EH (cell line): ENCODE measurements at places on chromosomes 4 and X.

- DNase-seq: peak; percentile 94
Measured at GRCh38 chr4:153159728-153160221, 44.5 kb upstream of the TRIM2 start.

GRCh38 chr4:63757929-63758328 lies 651.3 kb downstream of the TECRL start:
- no peak for DNase-seq

DNA sequence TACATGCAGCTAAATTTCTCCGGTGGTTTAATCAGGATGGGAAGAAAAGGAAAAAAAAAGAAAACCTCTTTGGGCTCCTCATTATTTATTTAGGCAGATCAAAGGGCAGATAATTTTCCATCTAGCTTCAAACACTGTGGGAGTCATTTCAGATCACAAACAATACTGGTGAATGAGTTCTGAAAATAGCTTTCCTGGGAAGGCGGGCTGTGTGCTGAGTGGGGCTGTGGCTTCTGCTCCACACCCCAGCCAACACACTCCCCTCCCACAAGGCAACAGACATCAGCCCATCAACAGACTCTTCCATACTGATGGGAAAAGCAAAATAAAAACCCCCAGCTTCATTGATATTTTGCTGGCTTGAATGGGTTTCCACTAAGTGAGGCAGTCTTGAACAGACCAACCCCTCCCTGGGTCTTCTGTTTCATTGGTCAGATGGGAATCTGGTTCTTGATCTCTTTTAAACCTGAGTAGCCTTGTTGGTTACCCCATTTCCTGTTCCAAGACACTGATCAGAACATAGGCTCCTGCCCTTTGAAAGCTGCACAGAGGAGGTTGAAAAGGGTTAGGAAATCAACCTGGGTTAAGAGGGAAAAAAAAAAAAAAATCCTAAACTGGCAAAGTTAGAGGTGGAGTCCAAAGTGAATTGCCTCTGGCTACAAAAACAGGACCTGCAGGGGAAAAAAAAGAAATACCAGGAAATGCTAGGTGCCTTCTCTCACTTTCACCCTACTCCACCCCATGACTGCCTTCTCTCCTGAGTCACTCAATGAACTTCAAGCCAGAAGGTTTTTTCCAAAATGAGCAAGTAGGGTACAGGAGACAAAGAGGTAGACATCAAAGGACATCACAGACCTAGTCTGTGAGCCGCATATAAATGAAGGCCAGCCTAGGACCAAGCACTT lies 20.0 kb downstream of the AMOT start:
- no peak for DNase-seq

GRCh38 chr4:158316264-158316663 lies 106.0 kb downstream of the TMEM144 start:
- peak; percentile 20 for DNase-seq

DNA sequence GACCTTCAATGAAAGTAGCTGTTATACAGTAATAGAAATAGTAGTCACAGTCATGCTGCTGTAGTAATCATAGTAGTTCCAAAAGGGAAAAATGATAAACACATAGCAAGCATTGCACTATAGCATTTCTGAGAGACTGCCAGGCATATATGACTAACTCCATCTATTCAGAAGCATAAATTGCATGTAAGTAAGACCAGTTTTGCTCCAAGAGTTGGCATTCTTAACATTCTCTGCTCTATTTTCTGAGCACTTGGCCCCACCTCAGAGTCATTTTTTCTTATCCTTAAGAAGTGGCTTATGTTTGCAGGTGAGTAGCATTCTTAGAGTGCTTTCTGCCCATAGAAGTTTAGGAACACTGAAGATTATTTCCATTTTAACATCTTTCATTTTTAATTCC lies 490.3 kb upstream of the TECRL start:
- no peak for DNase-seq

GRCh38 chr4:152221816-152222516 lies 313.9 kb downstream of the FBXW7 start:
- DNase-seq: no peak

DNA sequence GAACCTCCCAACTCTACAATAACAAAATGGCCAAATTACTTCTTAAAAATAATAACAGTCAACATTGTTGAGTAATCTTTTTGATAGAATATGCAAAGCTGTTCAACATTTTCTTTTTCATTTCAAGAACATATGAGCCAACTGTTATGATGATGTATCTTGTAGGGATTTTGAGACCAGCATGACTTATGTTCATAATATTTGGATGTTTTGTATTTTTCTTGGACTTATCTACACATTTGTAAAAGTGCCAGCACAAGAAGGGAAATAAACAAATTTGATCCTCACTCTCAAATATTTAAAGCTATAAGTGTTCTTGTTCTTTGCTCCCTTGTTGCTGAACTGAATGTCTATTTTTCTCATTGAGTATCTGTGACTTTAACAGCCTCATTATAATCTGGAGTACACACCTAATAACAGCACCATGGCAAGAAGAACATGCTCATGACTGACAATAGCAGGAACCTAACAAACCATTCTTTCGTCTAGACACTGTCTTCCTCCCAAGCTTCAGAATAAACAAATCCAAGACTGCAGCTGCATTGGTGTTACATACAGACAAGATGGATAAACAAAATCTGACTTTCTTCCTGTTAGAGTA lies 1049.7 kb downstream of the FAT4 start:
- DNase-seq: no peak

- peak; percentile 74 for DNase-seq
Measured at GRCh38 chr4:94274912-94275311, 67.2 kb downstream of the SMARCAD1 start.

DNA sequence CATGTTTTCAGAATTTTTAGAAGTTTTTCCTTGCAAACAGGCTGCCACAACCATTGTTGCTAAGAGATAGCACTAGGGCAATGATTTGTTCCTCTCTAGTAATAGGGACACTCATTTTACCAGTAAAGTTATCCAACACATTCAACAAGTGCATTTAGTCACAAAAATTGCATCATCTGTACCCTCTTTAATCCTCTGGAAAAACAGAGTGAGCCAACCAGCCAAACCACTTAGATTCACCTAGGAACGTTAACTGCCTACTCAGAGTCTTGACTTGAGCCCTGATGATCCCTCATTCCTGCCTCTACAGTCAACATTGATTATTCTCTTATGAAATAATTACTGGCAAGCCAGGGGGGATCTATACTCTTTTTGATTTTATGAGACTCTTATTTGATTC lies 17.0 kb upstream of the ADGRA3 start:
- no peak for DNase-seq

- no peak for DNase-seq
Measured at GRCh38 chr4:180483036-180483435, 1760.2 kb upstream of the TENM3 start.

GRCh38 chrX:80207327-80207726 lies 192.8 kb downstream of the TBX22 start:
- no peak for DNase-seq

DNA sequence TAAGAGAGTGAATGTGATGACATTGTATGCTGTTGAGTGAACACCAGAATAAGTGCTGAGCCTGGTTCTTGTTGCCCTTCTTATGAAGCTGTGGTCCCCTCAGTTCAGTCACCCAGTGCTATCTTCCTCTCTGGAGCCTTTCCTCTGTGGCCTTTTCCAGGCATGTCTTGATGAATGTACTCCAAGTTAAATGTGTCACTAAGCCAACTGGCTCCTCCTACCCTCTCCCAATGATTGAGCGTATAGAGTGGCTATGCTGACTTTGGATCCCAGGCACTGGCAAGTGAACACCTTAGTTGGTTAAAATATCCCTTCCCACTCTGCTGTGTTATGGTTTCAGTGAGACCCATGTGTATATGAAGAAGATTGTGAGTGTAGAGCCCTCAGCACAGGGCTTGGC lies 134.1 kb upstream of the MAMLD1 start:
- DNase-seq: no peak

- DNase-seq: peak; percentile 89
Measured at GRCh38 chrX:34382416-34382815, 250.3 kb upstream of the FAM47A start.

DNA sequence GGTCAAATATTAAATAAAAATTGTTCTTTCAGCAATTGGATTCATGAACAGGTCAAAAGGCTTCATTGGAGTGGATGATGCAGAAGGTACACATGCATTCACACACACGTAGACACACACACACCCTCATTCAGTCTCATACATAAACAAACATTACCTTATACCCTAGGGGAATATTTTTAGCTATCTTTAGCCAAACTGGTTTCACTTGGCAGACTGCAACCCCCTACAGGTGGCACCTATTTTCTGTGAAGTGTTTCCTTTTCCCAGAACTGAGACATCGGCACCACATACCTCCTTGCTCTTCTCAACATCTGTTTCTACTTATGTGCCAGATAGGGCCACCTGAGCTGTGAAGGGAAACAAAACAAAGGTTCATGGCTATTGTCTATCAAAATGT lies 18.5 kb upstream of the KDR start:
- no peak for DNase-seq

GRCh38 chr4:105631818-105632400 lies 76.6 kb downstream of the INTS12 start:
- DNase-seq: no peak

DNA sequence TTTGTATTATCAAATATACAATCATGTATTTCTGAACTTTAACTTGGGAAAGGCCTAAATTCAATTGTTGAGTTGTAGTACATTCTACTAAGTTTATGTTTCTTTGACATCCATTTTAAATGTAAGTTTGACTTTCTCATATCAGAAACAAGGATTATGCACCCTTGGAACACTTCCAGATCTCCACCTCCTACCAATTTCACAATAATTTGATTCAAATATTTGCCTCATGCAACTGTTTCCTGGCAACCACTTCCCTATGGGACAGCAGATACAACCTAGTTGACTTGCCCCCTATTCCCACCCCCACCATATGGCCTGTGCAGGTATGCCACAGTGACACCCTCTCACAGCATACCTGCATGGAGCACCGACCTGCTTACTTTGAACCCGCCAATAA lies 506.4 kb upstream of the PABPC4L start:
- no peak for DNase-seq

DNA sequence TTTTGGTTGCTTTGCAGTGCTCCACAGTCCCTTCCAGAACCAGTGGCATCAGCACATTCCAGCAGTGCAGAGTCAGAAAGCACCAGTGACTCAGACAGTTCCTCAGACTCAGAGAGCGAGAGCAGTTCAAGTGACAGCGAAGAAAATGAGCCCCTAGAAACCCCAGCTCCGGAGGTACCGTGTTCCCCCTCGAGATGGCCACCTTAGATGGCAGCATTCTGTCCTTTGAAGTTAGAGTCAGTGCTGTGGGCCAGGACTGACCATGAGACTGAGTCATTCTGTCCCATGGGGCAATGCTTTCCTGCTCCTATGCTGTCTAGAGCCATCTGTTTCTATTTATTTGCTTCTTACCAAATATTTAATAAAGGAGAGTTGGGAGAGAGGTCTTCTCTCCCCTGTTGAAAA lies 112.3 kb downstream of the KLHL8 start:
- peak; percentile 88 for DNase-seq

- peak; percentile 50 for DNase-seq
Measured at GRCh38 chrX:48071064-48071985, at the start of gene ZNF630. Gene ZNF630, minus strand, starts transcription at chrX:48071640. Its CDS starts 4,754 bp downstream, at chrX:48066886.

- peak; percentile 6 for DNase-seq
Measured at GRCh38 chr4:76250962-76251361, 559 bp upstream of the FAM47E start.
